ENCODE measurements at places on chromosomes 1 and 21.

- DNase-seq: no peak
Measured at GRCh38 chr1:10781137-10781536, 15.3 kb downstream of the CASZ1 start.

DNA sequence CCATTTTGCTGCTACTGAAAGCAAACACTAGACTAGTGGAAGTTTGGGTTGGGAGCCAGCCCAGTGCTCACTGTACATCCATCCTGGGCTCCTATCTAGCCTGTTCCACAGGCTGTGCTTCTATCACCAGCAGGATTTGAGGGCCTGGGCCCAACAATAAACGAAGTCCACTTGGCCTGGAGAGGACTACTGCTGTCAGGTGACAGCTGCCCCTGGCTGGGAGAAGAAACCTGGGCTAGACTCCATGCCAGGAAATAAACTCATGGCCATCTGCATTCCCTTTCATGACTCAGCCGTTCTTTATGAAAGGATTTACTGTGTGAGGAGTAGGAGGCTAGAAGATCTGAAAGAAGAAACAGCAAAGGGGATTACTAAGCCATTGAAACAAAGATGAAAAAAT is 35.5 kb downstream of the COLGALT2 start:
- peak; percentile 42 for DNase-seq

GRCh38 chr1:161966067-161966466 is 57.6 kb downstream of the OLFML2B start:
- DNase-seq: no peak

- DNase-seq: no peak
Measured at GRCh38 chr1:78240755-78241154, 195.0 kb downstream of the GIPC2 start.

GRCh38 chr1:216820345-216820744 is 97.1 kb upstream of the ESRRG start:
- no peak for DNase-seq

DNA sequence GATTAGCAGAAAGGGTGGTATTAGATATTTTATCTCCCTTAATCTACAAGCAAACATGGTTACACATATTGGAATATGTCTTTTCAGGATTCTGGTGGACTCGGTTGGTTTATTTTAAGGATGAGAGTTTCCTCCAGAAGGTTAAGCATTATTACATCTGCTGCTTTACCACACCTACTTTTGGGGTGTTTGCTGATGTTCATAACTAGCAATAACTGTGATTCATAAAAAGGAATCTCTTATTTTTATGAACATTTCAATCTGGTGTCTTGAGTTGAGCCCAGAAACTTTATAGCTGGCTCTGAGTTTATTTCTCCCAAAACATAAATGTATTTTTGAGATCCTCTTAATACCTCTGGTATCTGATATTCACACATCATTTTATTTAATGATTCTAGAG is 82.7 kb downstream of the LRRC8D start:
- DNase-seq: no peak

- no peak for DNase-seq
Measured at GRCh38 chr21:36547464-36547863, 67.5 kb upstream of the CLDN14 start.

DNA sequence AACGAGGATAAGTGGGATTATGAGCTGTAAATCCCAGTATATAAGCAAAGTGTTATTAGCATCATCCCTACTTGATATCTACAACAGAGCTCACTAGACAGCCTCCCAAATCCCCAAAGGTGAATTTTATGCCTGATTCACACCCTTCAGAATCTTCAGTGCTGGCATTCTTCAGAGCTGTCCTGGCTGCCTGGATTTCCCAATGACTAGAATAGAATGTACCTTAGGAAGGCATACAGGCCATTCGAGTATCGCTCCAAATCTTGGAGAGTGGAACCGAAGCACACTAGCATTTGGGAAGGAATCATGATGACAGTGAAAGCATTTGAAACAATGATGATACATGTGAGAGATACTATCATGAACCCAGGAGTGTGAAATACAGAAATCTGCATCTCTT is 22.3 kb downstream of the ZBTB40 start:
- DNase-seq: no peak

DNA sequence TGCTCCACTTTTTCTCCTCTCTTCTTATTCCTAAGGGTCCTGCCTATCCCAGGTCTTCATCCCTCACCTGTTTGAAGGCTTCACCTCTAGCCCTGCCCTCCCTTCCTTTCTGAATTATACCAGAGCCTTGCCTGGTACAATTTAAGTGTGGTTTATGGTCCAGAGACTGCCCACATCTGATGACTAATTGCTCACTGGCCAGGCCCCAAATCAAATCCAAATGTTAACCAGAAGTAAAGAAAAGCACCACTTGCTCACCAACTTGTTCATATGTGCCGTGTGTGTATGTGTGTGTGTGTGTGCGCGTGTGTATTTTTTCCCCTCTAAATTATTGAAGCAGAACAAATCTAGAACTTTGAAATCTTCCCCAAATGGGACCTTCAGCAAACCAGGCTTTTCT is 26.4 kb downstream of the MYOM3 start:
- DNase-seq: no peak

- DNase-seq: no peak
Measured at GRCh38 chr1:199155166-199156019, 516.6 kb downstream of the PTPRC start.

- DNase-seq: no peak
Measured at GRCh38 chr1:207014728-207015127, 17.8 kb downstream of the C1orf116 start.

GRCh38 chr1:207313131-207313530 is 8.3 kb upstream of the CD55 start:
- no peak for DNase-seq

GRCh38 chr21:36113647-36114428 is 21.0 kb upstream of the CBR3 start:
- no peak for DNase-seq

GRCh38 chr1:212718499-212718898 is 18.9 kb upstream of the BATF3 start:
- no peak for DNase-seq

DNA sequence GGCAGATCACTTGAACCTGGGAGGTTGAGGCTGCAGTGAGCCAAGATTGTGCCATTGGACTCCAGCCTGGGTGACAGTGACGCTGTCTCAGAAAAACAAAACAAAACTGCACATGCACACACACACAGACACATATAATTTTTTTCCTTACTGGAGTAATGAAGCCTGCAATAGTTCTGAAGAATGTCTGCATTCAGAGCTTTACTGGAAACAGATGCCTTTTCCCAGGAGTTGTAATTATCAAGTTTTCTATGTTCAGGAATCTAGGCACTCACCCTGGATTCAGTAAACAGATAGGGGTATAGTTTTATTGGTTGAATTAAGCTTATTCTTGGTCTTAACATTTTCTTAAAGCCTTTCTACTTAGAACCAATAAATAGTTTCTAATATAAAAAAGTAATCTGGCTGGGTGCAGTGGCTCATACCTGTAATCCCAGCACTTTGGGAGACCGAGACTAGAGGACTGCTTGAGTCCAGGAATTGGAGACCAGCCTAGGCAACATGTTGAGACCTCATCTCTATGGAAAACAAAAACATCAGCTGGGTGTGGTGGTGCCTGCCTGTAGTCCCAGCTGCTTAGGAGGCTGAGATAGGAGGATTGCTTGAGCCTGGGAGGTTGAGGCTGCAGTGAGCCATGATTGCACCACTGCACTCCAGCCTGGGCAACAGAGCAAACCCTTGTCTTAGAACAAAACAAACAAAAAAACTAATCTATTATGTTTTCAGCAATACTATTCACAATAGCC is 15.8 kb downstream of the SPEN start:
- no peak for DNase-seq

- DNase-seq: no peak
Measured at GRCh38 chr1:174818951-174819350, 180.8 kb upstream of the CACYBP start.

DNA sequence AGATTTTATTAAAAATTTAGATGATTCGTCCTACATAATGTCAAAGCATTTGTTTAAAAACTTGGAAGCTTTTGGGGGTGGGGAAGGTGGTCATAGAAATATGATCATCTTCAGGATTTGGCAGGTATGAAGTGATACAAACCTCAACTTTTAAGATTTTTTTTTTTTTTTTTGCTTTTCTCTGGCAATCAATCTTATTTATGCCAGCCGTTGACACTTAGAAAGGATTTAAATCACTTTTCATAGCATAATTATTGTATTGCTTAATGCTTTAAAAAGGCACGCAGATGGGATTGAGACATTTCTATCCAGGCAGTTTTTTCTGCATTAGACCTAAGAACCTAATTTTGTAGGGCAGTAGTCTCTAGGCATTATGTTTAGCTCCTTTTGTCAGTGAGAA is 19.7 kb downstream of the MRPS6 start:
- no peak for DNase-seq

GRCh38 chr21:38179511-38179910 is 77.3 kb upstream of the KCNJ15 start:
- no peak for DNase-seq

All from nucleus accumbens (tissue), 56 donors.